ENCODE measurements at places on chromosomes 5 and 9. TPM values are rescaled to one million over a fixed set of nuclear protein-coding genes. Genes with fewer than 3 reads are reported as not detected.

Gene PCDHA9
- total RNA-seq, result 4.1 TPM

Gene PCDHB7
- 4.6 TPM for total RNA-seq

Gene NRG2
- total RNA-seq, result 2.4 TPM

Gene ABCA1
- 38.5 TPM for total RNA-seq

Gene TOR1A
- 24.2 TPM for total RNA-seq

Gene LPAR1
- total RNA-seq, result 158 TPM

Gene WNK2
- total RNA-seq, result 37.5 TPM

Gene PCDHA11
- 10.8 TPM for total RNA-seq

Gene CCDC171
- 28.3 TPM for total RNA-seq

Gene TXNDC8
- total RNA-seq, result not detected

Gene PHYHD1
- total RNA-seq, result 29.9 TPM

Gene CD274
- 2.8 TPM for total RNA-seq

Gene C9orf50
- total RNA-seq, result not detected

Gene SLC6A7
- total RNA-seq, result 4.4 TPM

Gene TRIP13
- 7.3 TPM for total RNA-seq

Gene HNRNPK
- total RNA-seq, result 535 TPM

Gene GZMA
- 0.20 TPM for total RNA-seq

Gene EQTN
- 1.9 TPM for total RNA-seq

Gene MEGF9
- total RNA-seq, result 29.0 TPM

Gene PROB1
- total RNA-seq, result 1.4 TPM

Gene CCDC152
- 5.9 TPM for total RNA-seq

Gene PTGDS
- total RNA-seq, result 6,990 TPM

Gene SLIT3
- total RNA-seq, result 18.5 TPM

Gene ADAMTS12
- total RNA-seq, result 44.5 TPM

Gene GPX3
- total RNA-seq, result 42.0 TPM

Gene SPATA31E1
- 0.06 TPM for total RNA-seq

Gene ALDH1A1
- total RNA-seq, result 74.5 TPM

Gene PARP8
- total RNA-seq, result 20.3 TPM

Gene JAKMIP2
- total RNA-seq, result 31.0 TPM

Gene SAPCD2
- total RNA-seq, result 5.0 TPM

Gene RASEF
- 3.0 TPM for total RNA-seq

Gene ABLIM3
- total RNA-seq, result 32.6 TPM

Gene FST
- total RNA-seq, result 3.3 TPM

Gene KCTD16
- 30.8 TPM for total RNA-seq

Gene PCDHGC3
- total RNA-seq, result 114 TPM

Gene FIBCD1
- 1.4 TPM for total RNA-seq

Gene SLC4A9
- 0.30 TPM for total RNA-seq

Gene IFNA13
- not detected for total RNA-seq

Gene NME5
- 17.0 TPM for total RNA-seq

Gene GPX8
- total RNA-seq, result 69.8 TPM

Gene LCN15
- total RNA-seq, result not detected

Gene IRX2
- total RNA-seq, result 4.8 TPM

Gene FAM53C
- total RNA-seq, result 21.5 TPM

Measured in spinal cord (tissue), 10 donors.